WERI-Rb-1 (cell line): ENCODE measurements at places on chromosomes 7 and 10.
A peak's percentile ranks its signal among the peaks of the same experiment; 100 is the strongest.

DNA sequence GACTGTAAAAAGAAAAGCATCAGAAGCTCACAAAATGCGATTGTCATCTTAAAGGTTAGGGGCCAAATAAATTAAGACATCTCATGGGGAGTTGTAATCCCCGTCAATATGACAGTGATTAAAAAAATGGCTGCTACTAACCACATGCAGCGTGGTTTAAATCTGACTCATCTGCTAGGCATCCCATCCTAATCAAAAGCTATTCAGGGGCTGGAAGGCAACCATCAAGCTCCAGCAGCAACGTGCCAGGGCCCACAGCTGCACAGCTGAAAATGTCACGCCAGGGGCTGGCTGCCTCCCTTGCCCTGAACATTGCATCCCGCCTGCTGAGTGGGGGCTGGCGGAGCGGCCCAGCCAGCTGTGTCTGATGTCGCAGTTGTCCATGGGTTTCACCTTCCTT, 66.3 kb upstream of the FRMD4A start:
- no peak for DNase-seq

- DNase-seq, result no peak
Measured at GRCh38 chr7:75663302-75663907, 75.3 kb downstream of the HIP1 start.

DNA sequence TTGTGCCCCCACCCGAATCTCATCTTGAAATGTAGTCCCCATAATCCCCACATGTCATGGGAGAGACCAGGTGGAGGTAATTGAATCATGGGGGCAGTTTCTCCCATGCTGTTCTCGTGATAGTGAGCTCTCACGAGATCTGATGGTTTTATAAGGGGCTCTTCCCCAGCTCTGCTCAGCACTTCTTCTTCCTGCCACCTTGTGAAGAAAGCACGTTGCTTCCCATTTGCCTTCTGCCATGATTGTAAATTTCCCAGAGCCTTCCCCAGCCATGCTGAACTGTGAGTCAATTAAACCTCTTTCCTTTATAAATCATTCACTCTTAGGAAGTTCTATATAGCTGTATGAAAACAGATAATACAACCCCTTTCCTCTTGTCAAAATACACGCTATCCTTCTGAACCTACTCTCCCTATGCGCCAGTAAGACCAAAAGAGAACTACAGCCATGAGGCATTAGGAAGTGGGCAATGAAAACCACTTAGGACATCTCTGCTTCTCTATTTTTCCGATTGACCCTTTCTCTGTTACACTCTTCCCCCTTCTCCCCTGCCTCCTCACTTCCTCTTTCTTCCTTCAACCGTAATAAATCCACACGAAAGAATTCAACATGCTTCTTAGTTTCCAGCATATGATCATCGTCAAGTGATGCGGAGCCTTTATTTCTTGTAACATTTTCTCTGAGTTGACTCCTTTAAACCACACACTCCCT, 101.2 kb upstream of the WDR11 start:
- DNase-seq, result no peak

DNA sequence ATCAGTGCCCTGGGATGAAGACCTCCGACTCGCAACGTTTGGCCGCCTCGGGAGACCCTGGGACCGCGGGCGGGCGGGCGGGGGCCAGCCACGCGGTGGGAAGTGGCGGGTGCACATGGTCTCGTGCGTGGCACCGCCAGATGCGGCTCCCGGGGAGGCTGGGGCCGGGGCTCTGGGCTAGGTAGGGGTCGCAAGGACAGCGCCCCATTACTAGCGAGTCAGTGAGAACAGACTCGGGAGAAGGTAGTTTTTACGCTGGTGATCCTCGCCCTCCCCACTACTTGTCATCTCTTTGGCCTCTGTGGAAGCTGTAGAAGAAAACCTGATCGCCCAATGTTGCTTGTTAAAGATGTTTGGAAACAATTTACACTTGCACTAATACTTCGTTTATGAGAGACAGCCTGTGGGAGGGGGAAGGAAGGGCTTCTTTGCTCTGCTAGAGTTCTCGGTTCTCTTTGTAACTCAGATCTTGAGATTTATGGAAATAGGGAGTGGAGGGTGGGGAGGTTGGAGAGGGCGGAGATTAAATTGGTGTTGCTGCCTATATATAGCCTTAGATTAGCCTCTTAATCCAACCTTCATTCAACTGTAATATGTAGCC, 591 bp downstream of the BZW2 start:
- DNase-seq, result peak; percentile 32

GRCh38 chr10:36271627-36272340, 629.7 kb upstream of the FZD8 start:
- no peak for DNase-seq

GRCh38 chr10:7445474-7446185, 34.8 kb upstream of the SFMBT2 start:
- no peak for DNase-seq

DNA sequence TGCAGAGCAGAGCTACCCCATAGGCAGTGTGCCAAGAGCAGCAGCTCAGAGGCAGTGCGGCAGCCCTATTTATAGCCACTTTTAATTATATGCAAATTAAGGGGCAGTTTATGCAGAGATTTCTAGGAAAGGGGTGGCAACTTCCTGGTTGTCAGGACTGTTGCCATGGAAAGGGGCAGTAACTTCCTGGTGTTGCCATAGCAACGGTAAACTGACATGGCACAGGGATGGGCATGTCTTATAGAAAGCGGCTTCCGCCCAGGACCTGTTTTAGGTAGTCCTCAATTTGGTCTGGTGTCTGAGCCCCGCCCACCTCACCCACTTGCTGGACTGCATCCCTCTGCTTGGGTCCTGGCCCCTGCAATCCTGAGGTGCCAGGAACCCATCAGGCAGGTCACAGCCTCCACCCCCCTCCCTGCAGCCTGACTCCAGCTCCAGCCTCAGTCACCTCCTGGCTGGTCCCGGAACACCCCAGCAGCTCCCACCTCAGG, 115.8 kb downstream of the TMEM130 start:
- no peak for DNase-seq
